ENCODE measurements at places on chromosomes 11 and 22.

GRCh38 chr11:64676261-64676615 lies 46.8 kb downstream of the NRXN2 start:
- no peak for DNase-seq

DNA sequence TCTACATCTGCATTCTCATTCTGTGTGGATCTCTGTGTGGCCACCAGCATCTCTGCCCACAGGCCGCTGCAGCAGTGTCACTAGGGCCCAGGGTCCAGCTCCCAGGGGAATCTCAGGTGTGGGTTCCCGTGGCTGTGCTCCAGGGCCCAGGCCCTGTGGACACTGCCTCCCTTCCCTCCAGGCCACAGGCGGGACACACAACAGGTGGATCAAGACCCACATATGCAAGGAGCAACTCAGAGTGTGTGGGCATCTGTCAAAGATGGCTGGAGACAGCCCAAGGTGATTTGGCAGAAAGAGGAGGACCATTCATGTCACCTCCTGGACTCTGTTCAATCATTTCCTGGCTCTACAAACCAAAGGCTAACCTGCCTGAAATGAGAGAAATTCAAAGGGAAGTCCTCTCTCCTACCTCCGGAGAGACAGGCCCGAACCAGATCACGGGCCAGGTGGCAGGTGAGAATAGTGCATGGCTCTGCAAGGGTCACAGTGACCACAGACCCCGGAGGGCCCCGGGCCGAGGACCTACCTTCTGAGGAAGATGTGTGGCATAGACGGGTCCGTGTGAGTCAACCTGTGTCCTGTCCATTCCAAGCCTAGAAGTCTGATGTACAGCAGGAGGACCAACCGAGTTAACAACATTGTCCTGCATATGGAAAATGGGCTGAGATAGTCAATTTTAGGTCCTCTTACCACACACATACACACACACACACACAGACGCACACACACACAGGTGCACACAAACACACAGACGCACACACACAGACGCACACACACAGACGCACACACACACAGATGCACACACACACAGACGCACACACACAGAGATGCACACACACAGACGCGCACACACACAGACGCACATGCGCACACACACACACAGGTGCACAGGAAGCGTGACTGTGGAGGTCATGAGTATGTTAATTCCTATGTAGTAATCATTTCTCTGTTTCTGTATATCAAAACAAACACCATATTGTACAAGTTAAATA lies 1068.5 kb downstream of the BRD1 start:
- DNase-seq: no peak

DNA sequence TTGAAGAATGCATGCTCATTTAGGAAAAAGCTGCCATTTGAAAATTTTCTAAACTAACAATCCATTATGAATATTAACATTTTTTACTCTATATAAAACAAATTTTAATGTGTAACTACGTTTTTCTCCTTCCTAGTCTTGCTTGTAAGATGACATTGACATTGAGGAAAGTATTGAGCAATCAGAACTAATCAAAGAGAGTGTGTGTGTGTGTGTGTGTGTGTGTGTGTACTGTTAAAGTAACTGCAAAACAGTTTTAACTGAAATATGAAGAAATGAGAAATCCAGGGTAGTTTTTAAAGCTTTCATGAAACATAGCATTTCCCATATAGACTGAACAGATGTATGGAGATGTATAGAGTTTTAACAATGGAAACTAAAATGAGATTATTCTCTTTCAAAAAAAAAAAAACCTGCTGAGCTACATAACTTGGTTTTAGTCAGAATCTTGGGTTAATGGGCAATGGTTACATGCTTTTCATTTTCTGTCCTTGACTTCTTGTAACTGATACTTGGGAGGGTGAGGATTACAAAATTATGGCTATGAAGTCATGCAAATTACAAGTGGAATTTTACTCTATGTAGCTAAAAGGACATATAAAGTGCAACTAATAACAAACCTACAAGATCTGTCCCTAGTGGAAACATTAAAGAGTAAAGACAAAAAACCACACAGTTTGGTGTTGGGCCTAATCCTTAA lies 2.0 kb downstream of the PDGFD start:
- no peak for DNase-seq

GRCh38 chr11:35232891-35233330 lies 93.9 kb downstream of the CD44 start:
- no peak for DNase-seq

DNA sequence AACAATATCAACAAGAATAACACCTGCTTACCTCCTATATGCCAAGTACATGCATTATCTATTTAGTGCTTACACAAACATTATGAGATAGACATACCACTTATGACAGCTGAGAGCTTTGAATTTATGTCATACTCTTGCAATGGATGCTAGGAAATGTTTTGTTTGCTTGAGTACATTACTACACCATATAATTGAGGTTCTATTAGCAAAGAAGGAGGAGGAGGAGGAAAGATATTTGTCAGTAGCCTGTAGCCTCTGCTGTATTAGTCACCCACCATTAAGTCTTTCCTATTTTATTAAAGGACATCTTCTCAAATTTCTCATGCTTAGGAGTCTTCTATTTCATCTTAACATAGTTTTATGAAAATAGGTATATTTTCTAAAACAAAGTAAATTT lies 6.4 kb downstream of the ANO5 start:
- no peak for DNase-seq

DNA sequence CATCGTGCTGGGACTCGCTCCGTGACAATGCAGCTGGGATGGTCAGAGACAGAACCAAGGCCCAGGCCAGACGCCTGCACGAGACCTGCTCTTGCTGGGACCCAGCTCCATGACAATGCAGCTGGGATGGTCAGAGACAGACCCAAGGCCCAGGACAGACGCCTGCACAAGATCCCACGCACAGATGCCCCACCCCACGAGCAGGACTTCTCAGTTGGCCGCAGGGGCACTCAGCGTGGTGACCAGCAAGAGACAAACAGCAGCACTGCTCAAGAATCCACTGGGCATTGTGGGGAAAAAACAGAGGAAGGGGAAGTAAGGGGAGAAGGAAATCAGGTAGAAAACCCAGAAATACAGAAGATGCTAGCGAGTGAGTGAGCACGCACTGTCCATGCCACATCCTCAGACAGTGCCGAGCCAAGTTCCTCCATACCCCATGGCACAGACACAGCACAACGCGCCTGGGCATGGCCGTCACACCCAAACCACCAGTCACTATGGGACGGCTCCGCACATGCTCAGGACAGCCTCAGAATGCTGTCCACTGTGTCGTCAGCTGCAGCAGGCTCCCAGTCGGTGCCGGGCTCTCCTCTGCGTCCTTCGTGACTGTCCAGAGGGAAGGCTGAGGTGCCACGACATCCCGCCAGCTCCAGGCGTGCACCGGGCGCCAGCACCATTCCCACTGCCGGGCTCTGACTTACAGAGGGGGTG lies 44.5 kb downstream of the BRD1 start:
- DNase-seq: no peak

GRCh38 chr11:76270389-76270788 lies 64.1 kb upstream of the WNT11 start:
- no peak for DNase-seq

GRCh38 chr11:30585125-30585891 lies 845 bp downstream of the MPPED2 start:
- DNase-seq: no peak
